Dermis microvascular lymphatic vessel endothelial cell (primary cell): ENCODE measurements at places on chromosomes 6 and 20.

DNA sequence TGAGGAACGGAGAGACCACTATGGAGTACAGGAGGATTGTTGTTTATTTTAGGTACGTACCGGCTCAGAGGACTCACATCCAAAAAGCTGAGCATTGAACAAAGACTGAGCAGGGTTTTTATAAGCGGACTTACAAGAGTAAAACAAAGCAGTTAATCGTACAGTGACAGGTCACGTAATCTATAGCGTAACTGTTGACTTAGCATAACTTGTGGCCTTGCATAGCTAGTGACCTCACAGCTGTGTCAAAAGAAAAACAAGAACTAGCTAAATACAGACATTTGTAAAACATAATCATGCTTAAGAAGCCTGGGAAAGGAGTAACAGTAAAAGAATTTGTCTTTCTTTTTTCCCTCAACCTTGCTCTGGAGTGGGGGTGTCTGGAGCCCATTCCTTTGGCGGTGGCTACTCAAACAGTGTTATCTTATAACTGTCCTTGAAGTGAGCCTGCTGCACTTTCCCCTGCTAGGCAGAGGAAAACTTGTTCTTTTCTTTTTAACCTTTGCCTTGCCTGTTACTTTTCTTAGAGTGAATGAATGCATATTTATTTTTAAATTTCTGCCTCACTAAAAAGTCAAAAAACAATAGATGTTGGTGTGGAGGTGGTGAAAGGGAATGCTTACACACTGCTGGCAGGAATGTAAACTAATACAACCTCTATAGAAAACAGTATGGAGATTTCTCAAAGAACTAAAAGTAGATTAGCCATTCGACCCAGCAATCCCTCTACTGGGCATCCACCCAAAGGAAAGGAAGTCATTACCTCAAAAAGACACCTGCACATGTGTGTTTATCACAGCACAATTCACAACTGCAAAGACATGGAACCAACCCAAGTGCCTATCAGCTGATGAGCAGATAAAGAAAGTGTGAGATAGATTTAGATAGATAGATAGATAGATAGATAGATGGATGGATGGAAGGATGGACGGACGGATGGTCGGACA is 109.0 kb downstream of the TAF4 start:
- no peak for DNase-seq

GRCh38 chr6:107877968-107878367 is 53.9 kb upstream of the SCML4 start:
- DNase-seq = no peak

GRCh38 chr20:2116170-2116940 is 14.7 kb downstream of the STK35 start:
- no peak for DNase-seq

DNA sequence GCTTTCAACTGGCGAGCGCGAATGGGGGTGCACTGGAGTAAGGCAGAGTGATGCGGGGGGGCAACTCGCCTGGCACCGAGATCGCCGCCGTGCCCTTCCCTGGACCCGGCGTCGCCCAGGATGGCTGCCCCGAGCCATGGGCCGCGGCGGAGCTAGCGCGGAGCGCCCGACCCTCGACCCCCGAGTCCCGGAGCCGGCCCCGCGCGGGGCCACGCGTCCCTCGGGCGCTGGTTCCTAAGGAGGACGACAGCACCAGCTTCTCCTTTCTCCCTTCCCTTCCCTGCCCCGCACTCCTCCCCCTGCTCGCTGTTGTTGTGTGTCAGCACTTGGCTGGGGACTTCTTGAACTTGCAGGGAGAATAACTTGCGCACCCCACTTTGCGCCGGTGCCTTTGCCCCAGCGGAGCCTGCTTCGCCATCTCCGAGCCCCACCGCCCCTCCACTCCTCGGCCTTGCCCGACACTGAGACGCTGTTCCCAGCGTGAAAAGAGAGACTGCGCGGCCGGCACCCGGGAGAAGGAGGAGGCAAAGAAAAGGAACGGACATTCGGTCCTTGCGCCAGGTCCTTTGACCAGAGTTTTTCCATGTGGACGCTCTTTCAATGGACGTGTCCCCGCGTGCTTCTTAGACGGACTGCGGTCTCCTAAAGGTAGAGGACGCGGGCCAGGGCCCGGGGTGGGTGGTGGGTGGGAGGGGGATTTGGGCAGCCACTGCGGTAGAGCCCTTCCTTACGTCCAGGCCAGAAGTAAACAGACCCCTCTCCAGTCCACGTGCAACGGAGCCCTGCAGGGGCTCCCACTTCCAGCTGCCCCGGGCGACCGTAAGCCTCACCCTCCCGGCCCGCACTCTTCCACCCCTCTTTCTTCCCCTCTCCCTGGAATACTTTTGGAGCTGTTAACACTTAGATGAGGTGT is 998 bp downstream of the BMP2 start:
- peak; percentile 35 for DNase-seq

DNA sequence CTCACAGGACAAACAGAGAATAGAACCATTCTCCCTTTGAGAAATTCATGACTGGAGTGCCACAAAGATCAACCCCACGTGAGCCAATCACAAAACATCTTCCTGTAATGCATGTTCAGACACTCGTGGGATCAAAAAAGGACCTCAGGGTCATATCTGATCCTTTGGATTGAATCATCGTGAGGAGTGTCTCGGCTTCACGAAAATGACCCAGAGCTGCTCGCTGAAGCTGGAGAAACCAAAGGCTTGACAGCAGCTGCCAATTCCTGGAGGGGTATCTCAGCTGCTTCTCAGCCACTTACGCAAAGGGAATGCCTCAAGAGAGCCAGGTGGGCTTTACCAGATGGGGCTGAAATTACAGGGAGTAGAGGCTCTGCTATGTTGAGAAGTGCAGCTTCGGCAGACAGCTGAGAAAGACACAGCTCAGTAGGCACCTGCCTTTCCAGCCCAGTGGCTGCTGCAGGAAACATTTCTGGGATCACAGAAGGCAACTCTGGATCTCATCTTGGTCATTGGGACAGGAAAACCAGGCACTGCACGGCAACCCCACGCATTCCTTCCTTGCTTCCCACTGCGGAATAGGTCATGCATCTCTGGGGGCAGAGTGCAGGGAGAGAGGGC is 813.1 kb downstream of the KIF16B start:
- DNase-seq = no peak

DNA sequence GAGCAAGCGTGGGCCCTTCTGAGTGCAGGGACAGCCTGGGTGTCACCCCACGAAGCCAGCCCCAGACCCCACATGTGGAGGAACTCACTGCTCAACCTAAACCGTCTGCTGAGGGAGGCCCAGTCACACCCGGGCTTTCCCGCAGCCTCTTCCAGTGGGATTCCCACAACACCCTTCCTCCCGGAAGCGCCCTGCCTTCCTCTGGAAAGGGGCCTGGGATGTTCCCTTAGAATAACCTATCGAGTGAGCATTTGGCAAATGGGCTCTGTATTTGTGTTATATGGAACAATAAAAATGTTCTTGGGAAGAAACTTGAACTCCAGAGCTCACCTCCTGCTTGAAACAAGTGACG is 100.0 kb upstream of the DUSP22 start:
- no peak for DNase-seq

GRCh38 chr20:8234580-8234979 is 102.5 kb downstream of the PLCB1 start:
- no peak for DNase-seq

DNA sequence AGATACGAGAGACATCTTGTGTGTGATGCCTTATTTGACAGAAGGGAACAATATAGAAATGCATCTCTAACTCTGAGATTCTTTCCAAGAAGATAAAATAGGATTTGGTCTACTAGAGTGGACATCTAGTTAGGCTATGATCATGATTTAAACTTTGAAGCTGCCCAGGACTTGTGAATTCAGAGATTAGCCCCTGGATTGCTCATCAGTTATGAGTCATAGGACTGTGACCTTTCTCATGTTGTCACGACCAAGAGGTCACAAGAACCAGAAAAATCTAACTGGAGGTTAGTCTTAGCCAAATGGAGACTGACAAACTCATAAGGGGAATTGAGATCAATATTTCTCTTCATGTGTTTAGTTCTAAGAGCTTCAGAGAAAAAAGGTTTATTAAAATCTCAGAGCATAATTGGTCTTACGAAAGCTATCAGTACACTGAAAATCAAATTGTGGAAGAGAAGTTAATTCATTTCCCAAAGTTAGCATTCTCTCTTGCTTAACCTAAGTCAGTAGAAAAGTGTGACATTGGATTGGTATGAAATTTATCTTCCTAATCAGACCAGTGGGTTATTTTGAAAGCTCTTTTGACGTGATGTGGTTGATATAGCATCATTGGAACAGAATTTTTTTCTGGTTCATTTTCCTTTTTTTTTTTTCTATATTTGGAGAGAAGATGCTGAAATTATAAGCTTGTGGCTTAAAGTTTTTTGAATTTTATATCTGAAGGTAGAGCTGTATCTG is 245.7 kb downstream of the RNF144B start:
- no peak for DNase-seq

GRCh38 chr6:163507965-163508364 is 93.4 kb downstream of the QKI start:
- DNase-seq = no peak

DNA sequence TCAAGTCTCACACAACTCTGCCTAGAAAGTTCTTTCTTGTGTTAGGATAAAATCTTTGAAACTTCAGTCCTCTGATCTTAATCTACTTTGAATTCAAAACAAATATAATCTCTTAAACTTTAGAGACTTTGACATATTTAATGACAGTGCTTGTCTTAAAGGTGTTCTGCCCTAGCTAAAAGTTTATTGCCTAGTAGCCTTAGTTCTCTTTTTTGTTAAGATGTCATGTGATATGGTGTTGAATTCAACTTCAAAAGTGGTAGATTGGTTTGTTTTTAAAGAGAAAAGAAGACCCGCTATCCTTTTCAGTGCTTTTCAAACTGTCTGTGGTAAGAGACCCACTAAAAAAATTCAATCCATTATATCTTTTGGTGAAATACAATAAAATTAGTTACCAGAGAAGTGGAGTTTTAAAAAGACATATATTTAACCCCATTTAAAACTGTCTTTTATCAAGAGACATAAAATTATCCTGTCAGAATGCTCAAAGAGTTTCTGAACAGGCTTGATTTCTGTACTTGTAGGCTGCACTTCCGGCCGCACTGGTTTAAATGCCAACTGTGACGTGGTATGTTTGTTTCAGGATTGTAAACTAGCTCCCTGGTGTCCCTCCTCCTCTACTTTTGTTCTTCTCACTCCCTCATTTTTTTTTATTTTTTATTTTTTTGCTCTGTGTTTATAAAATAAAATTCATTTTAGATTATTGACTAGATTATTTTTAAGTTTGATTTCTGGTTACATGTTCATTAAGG is 76.5 kb downstream of the QKI start:
- peak; percentile 77 for DNase-seq

- DNase-seq = no peak
Measured at GRCh38 chr20:15528391-15529111, 1044.7 kb downstream of the KIF16B start.

DNA sequence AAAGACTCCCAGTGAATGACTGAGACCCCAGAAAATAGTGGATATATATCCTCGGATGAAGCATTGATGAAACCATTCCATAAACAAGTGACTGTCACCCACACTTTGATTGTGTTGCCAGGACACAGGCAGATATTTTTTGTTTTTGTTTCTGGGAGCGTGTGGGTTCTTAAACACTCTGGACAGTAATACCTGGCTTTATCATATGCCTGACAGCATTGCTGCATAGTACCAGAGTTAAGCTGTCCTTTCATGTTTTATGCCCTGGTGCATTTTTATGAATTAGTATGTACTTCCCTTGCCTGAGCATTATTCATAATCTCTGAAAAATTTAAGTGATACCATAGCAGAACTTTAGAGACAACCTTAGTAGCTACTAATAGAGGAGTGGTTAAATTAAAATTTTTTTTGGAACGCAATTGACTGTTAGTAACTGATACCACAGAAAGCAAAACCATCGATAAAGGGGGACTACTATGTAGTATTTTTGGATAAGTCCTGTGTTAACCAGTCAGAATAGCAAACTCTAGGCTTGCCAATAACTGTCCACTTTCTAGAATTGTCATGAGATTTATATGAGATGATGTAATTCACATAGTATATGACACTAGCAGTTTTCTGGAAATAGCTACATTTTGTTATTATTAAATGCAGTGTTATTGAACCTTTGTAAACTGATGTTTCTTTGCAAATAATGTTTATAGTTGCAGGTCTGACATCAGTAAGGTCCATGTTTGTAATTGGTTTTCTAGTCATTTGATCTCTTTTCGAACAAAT is 30.4 kb downstream of the SENP6 start:
- DNase-seq = no peak

DNA sequence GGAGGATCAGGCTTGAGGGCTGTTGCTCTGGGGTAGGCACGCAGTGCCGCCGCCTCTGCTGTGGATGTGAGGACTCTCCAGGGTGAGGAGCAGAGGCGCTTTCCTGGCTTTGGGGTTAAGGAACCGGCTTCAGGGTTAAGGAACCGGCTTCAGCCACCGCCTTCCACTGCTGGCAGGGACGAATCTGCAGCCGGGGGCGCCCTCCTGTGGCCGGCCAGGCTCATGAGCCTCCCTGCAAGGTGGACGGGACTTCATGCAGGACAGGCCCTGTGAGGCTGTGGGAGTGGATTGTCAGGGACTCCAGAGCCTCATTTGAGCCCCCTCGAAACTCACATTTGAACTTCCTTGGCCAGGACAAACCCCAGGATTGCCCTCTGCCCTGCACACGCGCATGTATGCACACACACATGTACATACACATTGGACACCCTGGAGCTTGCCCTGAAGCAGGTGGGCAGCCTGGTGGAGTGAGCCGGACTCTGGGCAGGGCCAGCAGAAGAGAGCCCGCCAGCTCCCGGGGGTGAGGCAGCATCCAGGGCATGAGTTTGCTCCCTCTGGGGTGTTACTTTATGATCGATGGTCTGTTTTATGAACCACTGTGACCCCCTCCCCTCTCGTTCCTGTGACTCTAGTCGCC is 146.9 kb downstream of the PHACTR3 start:
- no peak for DNase-seq

DNA sequence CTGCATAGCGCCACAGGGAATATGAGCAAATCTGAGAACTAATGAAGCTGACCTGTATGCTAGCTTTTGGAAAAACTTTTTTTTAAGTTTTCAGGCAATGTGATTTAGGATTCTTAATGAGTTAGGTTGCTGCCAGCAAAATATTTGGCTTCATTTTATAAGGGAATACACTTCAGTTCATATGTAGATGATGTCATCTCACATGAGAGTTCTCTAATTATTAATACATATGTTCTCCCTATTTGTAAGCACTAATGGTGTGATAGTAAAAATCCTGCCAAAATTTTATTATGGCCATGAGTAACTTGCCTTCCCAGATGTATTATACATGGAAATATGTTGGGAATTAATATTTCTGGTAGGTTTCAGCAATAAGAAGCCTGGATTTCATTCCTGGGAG is 573.8 kb downstream of the EPM2A start:
- no peak for DNase-seq

- no peak for DNase-seq
Measured at GRCh38 chr6:16132909-16133308, 4.0 kb downstream of the MYLIP start.

GRCh38 chr6:105745464-105746129 is 340.5 kb upstream of the PRDM1 start:
- no peak for DNase-seq
